GM04504 (cell line): ENCODE measurements at places on chromosomes 5 and 9.
A peak's percentile ranks its signal among the peaks of the same experiment; 100 is the strongest.

- DNase-seq: no peak
These were observed 84.8 kb downstream of the MVB12B start for GRCh38 chr9:126411225-126411947.

GRCh38 chr9:18348083-18348475 lies 125.9 kb upstream of the ADAMTSL1 start:
- no peak for DNase-seq

DNA sequence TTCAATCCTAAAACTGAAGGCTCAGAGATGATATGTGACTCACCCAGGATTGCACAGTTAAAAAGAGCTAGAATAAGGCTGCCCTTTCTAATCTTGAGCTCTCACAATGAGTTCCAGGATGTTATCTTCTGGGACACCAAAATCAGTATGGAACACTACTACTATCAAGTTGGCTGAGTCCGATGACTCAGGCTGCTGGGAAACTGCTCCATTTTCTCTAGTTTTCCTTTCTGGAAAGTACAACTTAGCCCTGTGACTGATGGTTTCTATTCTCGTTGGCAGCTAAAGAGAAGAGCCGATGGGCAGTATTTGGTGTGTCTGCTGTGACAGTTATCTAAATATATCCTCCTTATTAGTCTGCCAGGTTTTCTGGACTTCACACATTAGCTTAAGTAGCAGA lies 37.9 kb upstream of the DPYSL3 start:
- DNase-seq: no peak

- DNase-seq: no peak
These were observed 19.3 kb downstream of the SLC6A7 start for GRCh38 chr5:150209099-150209635.

DNA sequence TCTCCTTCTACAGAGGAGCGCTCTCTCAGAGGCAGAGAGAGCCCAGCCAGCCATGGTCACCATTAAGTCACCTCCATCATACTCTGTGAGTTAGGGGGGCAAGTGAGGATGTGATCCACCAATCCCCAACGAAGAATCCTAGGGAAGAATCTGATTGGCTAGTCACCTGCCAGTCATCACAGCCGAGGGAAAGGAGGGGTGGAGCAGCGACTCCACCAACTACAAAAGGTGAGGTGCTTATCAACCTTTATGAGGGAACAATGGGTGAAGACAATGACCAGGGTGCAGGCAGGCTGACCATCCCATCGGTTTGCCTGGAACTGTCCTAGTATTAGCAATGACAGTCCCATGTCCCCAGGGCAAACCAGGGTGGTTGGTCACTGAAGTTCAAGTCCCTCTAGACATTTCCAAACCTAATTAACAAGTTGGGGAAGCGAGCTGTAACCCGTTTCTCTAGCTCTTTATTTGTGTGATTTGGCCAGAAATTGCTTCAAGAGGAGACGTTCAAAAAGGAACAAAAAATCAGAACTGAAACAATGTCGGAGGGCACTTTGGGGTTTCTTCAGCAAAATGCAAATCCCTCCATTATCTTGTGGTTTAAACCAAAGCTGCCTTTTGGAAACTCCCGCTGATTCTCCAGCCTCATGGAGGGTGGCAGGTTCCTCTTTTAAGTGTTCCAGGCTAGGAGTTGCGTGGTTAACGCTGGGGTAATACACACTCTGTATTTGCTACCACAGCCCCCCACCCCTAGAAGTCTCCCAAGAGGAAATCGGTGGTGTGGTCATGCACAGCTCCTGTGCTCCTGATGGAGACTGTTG lies 18.8 kb upstream of the FCN1 start:
- no peak for DNase-seq

- peak; percentile 3 for DNase-seq
These were observed 101.9 kb downstream of the F2RL2 start for GRCh38 chr5:76521240-76521758.
